Vagina (tissue), 2 donors: ENCODE measurements at places on chromosomes 4 and X. TPM values are rescaled to one million over a fixed set of nuclear protein-coding genes. Genes with fewer than 3 reads are reported as not detected.

DNA sequence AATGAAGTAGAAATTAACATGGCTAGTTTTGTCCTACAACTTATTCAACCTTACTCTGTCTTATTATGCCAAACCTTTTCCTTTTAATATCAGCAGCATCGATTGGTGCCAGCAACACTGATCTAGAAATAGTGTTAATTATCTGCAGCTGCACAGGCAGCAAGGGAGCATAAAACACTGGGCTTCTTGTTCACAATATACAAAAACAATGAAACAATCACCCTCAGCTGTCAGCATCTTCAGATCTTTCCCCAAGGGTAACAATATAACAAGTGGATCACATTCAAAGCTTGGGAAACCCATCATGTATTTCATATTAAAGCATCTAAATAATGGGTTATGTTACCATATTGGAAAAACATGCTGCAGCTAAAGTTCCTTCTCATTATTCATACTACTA, 238.1 kb downstream of the SPOCK3 start:
- no peaks in the 10 kb centered on the region for H3K36me3 ChIP-seq
- DNase-seq = no peak
- H3K27me3 ChIP-seq = no peaks in the 10 kb centered on the region
- no peak overlapping the region for H3K27ac ChIP-seq
- no peak overlapping the region for H3K4me3 ChIP-seq
- H3K4me1 ChIP-seq = no peaks in the 10 kb centered on the region

- no peaks in the 10 kb centered on the region for H3K4me1 ChIP-seq
- H3K4me3 ChIP-seq = no peak overlapping the region
- no peaks in the 10 kb centered on the region for H3K27me3 ChIP-seq
- DNase-seq = no peak
- H3K36me3 ChIP-seq = no peaks in the 10 kb centered on the region
Observed at GRCh38 chr4:86403575-86403974, 43.7 kb upstream of the MAPK10 start.

DNA sequence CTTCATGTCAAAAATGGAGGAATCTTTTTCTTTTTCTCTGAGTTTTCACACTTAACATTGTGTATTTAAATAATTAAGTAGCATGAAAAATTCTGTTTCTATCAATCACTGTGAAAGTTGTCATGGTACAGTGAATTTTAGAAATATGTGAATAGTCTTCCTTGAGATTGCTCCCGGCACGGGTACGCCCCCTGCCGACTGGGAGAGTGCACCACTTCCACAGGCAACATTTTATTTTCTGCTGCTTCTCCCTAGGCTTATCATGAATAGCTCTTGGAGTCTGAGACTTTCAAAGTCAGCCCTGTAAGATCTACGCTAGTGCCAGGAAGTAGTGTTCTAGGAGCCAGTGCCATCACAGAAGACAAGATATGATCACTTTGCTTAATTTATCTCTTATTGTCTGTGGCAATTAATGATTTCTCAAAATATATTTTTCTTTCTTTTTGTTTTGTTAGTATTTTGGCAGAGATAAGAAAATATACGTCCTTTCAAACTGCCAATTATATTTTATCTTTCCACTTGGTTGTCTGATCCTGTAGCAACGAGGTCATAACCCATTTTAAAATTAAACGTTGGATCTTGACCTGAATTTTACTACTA, 763.8 kb upstream of the AADAT start:
- no peak for DNase-seq
- no peaks in the 10 kb centered on the region for H3K36me3 ChIP-seq
- no peaks in the 10 kb centered on the region for H3K27me3 ChIP-seq
- H3K4me1 ChIP-seq = no peaks in the 10 kb centered on the region

DNA sequence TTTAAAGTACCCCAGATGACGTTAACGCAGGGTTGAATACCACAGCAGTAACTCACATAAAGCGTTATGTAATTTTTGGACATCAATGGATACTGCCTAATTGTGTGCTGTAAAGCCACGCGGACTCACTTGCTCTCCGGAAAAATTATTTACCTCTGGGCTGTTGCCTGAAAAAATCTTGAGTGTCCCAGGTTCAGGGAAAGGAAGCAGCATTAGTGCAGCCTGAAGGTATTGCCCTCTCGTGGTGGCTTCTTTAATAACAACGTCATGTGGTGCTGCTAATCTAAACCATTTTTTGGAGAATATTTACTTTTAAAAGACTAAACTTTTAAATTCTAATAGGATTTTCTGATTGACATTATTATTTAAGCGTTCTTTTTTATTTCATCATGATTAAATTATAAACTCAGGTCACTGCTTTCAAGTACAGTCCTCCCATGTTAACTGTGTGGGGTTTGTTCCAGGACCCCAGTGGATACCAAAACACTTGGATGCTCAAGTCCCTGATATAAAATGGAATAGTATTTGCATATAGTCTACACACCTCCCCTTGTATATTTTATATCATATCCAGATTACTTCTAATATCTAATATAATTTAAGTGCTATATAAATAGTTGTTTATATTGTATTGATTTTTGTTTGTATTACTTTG, 384.8 kb downstream of the FAM133A start:
- H3K27me3 ChIP-seq = no peaks in the 10 kb centered on the region
- H3K36me3 ChIP-seq = no peaks in the 10 kb centered on the region
- no peak overlapping the region for H3K27ac ChIP-seq
- DNase-seq = no peak
- H3K4me1 ChIP-seq = no peaks in the 10 kb centered on the region
- no peak overlapping the region for H3K4me3 ChIP-seq

SLC16A2 gene
- 6.9 TPM for total RNA-seq

DNA sequence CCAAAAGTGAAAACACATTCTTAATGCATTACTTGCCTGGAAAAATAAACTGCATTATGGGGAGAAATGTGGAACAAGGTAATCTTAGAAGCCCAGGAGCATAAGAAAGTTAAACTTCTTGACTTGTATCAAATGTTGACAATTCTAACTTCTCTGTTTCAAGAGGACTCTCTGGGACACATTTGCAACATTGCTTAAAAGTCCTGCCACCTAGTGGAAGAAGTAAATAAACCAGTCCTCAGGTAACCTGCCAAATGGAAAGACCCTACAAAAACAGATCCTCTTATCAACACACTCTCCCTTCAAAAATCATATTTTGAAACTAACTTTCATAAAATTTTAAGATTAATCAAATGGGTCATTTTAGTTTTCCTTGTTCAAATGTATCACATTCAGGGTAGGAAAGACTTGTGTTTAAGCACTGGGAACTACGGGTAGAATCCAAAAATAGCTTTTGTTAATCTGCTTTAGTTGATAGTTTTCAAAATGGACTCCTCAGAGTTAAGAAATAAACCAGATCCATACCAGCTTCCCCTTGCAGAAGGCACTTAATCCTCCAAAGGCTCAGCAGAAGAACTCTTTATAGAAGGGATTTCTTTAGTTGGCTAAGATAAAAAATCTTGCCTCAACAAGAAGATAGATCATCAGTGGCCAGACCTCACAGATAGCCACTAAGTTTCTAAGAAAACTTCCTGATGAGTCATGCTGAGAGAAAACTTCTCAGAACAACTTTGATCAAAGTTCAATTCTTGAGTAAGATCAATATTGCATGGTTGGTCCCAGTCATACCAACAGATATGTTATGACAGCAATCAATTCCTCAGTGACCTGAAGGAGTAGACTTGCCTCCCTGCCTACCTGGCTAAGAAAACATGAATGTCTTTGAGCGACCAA, 141.7 kb downstream of the HHIP start:
- no peak for DNase-seq
- no peak overlapping the region for H3K27ac ChIP-seq
- H3K36me3 ChIP-seq = no peaks in the 10 kb centered on the region
- H3K27me3 ChIP-seq = no peaks in the 10 kb centered on the region
- H3K4me3 ChIP-seq = no peak overlapping the region

GPAT3 gene
- 5.2 TPM for total RNA-seq

CDX4 gene
- total RNA-seq = not detected
